ENCODE measurements at places on chromosomes 3 and 15.

- DNase-seq: no peak
Measured at GRCh38 chr3:145191543-145191942, 969.4 kb downstream of the PLOD2 start.

GRCh38 chr3:20666091-20666490 lies 480.1 kb upstream of the SGO1 start:
- no peak for DNase-seq

GRCh38 chr3:146280864-146281263 lies 30.0 kb upstream of the PLSCR4 start:
- DNase-seq: no peak

DNA sequence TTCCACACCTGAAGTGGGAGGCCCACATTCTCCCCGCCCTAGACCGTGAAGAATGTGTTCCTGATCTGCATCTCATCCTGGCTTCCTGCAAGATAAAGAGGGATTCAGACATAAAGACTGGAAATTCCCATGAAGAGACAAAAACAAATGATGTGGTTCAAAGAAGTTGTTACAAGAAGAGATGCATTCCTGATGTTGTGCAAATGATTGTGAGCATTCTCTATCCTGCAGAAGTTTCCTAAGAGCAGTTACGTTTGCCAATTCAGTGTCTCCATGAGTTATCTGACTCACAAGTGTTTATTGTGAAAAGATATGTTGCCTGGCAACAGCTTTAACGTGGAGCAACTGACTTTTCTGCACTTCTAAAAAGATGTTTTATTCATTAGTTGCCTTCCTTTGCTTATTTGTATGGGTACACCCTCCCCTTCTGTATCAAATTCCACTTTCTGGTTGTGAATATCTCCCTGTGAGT lies 107.8 kb downstream of the ZIC4 start:
- no peak for DNase-seq

DNA sequence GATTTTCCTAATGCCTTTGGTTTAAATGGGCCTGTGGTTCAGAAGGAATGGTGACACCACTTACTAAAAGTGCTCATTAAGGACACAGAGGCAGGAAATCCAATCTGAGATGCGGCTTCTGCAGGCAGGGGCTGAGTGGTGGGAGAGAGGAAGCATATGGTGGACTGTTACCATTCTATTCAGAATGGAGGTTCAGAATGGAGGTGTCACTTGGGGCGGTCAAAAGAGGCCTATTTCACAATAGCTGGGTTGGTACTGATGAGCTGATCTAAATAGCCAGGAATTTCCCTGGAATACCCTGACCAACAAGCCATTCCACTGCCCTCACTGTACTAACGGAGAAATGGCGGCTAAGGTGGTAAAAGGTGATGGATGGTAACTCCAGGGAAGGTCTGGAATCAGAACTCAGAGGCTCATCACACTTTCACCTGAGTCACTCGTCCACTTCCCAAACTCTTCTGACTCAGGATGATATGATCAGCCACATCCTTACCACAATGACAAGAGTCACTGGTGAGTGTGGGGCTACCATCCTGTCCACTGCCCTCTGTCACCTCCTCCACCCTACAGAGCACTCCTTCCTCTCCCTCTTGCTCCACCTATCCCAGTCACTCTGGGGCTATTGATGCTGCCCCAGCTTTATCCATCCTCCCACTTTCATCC lies 15.7 kb downstream of the RFT1 start:
- DNase-seq: no peak

GRCh38 chr15:71678191-71678590 lies 132.2 kb upstream of the NR2E3 start:
- no peak for DNase-seq

- no peak for DNase-seq
Measured at GRCh38 chr3:53817211-53817610, 29.0 kb downstream of the CHDH start.

DNA sequence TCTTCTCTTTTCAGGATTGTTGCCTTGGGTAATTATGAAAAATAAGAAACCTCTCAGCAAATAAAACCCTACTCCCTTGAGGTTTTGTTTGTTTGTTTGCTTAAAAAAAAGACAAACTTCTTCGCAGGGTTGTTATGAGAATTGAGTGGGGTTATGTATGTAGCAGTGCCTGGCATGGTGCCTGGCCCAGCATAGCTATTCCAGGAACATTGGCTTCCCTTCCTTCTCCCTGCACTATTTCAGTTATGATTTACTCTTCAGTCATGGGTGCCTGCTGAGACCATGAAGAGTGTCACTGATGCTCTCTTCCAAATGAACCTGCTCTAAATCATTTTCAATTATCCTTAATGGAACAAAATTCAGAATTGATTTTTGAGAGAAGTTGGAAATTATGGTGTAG lies 283.5 kb upstream of the ROPN1 start:
- no peak for DNase-seq

- DNase-seq: no peak
Measured at GRCh38 chr15:45083223-45083622, 30.7 kb downstream of the DUOX2 start.

GRCh38 chr15:81562986-81563385 lies 189.0 kb upstream of the TMC3 start:
- no peak for DNase-seq

DNA sequence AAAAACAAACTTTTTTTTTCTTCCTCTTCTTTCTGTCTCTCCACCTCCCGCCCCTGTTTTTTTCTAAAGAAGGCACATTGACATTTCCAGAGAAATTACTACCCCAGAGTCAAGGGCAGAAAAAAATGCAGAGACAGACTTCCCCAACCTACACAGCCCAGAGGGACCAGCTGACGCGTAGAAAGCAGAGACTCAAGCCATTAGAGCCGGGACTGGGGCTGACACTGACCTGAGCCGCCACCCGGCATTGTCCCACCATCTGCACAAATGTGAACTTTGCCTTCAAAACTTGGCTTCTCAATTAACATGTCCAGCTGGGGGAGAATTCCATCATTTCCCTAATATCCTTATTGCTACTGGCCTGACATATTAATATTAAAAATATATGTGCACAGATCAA lies 385.6 kb downstream of the NR2F2 start:
- no peak for DNase-seq

DNA sequence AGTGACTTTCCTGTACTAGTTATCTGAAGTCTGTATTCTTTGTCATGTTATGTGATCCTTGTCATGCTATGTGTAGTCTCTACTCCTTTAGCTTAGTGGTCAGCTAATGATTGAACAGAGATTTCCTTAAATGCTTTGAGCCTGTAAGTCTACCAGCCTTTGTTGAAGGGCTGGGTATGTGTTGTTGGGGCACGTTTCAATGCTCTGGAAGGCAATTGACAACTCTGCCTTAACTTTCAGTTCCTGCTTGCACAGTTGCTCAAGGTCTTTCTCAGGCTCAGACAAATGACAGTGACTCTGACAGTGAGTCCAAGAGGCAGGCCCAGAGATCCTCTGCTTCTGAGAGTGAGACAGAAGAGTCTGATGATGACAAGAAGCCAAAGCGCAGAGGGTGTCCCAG lies 89.3 kb downstream of the CHD2 start:
- no peak for DNase-seq

DNA sequence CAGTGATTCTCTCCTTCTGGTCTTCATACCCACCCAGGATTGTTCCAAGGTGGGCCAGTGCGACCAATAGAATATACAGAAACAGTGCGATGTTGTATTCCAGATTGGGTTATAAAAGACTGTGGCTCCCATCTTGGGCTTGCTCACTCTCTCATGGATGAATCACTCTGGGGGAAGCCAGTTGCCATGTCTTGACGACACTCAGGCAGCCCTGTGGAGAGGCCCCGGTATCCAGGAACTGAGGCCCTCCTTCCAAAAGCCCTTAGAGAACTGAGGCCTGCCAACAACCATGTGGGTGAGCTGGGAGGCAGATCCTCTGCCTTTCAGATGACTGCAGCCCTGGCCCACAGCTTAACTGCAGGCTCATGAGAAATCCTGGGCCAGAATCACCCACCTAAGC lies 57.2 kb downstream of the SH3GL3 start:
- DNase-seq: no peak

DNA sequence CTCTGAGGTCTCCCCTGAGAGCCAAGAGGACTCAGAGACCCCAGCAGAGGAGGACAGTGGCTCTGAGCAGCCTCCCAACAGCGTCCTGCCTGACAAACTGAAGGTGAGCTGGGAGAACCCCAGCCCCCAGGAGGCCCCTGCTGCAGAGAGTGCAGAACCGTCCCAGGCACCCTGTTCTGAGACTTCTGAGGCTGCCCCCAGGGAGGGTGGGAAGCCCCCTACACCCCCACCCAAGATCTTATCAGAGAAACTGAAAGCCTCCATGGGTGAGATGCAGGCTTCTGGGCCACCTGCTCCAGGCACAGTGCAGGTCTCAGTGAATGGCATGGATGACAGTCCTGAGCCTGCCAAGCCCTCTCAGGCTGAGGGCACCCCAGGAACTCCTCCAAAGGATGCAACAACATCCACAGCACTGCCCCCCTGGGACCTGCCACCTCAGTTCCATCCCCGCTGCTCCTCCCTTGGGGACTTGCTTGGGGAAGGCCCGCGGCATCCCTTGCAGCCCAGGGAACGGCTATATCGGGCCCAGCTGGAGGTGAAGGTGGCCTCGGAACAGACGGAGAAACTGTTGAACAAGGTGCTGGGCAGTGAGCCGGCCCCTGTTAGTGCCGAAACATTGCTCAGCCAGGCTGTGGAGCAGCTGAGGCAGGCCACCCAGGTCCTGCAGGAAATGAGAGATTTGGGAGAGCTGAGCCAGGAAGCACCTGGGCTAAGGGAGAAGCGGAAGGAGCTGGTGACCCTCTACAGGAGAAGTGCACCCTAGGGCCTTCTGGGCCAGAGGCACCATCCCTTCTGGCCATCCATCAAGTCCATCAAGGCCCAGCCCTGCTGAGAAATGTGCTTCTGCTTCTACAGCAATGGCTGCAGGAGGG lies 23.6 kb downstream of the PLEKHO2 start:
- no peak for DNase-seq

GRCh38 chr15:63509955-63510940 lies 5.9 kb downstream of the USP3 start:
- DNase-seq: no peak

DNA sequence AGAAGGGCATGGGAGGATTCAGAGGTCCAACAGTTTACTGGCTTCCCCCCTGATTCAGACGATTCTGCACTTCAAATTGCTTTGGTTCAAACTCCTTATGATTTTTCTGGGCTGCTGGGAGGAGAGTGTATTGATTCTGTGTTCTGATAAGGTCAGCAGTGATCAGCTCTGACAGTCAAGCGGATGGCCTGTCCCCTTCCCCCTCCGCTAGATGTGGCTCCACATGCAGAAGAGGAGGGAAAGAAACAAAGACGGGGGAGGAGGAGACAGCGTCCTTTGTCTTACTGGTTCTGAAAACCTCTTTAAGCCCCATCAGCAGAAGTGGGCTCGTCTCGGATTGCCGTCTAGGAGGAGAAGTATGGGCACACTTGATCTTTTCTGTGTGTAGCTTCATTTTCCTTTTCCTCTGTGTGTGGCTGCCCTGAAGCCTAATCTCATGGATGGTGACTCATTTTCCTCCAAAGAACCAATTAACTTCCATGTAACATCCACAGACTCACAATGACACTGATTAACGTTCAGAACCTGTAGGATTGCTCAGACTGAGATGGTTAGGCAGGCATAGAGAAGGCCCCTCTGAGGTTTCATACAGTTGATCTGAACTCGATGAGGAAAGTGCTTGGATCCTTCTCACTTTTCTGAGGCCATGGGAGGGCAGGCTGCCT lies 162.4 kb upstream of the PPP2R3A start:
- DNase-seq: no peak

- DNase-seq: no peak
Measured at GRCh38 chr3:127822682-127823425, 539 bp upstream of the MGLL start.

DNA sequence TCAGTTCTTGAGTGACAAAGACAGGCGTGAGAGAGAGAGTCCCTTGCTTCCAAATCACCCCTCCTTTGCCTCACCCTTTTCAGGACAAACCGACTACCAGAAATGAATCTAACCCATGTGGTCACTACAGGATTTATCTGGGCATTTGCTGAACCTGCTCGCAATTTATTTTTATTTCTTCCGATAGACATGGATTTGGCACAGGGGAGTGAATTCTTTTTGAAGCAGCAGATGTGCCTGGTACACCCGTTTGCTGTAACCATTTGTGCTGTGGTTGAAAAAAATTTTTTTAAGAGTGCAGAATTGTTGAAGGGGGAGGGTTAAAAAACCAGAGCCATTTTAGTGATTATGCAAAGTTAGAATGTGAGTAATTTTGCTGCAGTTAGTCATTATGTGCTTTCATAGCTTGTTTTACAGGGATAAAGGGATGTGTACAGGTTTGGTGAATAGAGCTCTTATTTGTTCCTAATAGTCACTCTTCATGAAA lies 442.0 kb downstream of the LPP start:
- DNase-seq: no peak

GRCh38 chr3:5294356-5294755 lies 106.8 kb downstream of the EDEM1 start:
- no peak for DNase-seq

DNA sequence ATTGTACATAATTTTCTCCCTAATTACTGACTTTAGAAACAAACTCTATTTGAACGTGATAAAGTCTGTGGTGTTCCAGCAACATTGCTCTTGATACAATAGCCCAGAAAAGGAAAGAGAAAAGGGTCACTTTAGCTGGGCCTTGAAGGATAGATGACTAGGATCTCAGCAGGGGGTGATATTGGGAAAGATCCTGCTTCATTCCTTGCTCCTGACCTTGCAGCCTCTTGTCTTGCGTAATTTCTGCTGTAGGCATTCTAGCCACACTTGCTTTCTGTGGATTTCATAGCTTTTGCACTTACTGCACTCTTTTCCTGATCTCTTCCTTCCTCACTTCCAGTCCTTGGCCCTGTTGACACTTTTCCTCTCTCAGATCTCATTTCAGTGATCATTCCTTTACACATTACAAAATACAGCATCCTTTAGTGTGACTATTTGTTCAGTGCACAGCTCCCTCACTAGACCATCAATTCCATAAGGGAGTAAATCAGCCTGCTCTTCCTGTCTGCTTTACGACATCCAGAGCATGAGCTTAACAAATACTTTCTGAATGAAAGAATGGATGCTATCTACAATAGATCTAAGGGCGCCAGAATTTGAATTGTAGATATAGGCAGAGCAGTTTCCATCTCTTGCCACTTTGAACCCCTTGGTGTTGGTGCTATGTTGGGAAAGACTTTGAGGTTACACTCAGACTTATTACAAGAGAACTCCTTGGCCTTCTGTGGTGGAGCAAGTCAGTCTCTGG lies 559.6 kb upstream of the MDFIC2 start:
- DNase-seq: no peak

GRCh38 chr3:127761441-127761801 lies 60.9 kb downstream of the MGLL start:
- no peak for DNase-seq

DNA sequence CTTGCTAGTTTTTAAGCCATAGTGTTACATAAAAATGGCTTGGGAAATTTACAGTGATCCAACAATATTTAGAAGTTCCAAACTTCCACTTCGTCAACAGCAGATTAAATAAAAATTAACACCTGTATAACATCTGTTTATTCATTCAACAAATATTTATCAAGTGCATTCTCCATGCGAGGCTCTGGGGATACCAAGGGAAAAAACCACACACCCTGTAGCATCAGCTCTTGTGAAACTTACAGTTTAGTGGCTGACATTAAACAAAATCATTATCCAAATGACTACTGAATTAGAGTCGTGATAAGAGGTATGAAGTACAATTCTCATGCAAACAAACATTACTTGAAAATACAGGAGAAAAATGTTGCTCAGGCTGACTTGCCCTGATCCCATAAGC lies 122.9 kb downstream of the DLG1 start:
- no peak for DNase-seq
